Activated CD8-positive, alpha-beta memory T cell treated with anti-CD3 and anti-CD28 coated beads, Interleukin-2, amount 10 ng/mL, durations not matched to agents 7 days and 5 days (primary cell): ENCODE measurements at places on chromosomes 2 and 18. TPM values are rescaled to one million over a fixed set of nuclear protein-coding genes. Genes with fewer than 3 reads are reported as not detected.

DNA sequence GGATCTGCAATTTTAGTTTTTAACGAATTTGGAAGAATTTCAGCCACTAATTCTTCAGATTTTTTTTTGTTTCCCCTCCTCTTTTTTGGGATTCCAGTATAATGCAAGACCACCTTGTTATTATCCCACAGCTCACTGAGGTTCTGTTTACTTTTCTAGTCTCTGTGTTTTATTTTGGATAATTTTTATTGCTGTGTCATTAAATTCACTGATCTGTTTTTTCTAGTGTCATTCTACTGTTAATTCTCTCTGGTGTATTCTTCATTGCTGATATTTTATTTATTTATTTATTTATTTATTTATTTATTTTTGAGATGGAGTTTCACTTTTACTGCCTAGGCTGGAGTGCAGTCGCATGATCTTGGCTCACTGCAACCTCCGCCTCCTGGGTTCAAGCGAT lies 32.2 kb downstream of the UBR3 start:
- H3K27me3 ChIP-seq = no peaks in the 10 kb centered on the region
- no peak overlapping the region for H3K27ac ChIP-seq
- H3K4me3 ChIP-seq = no peak overlapping the region

- H3K27ac ChIP-seq = no peak overlapping the region
- H3K4me3 ChIP-seq = no peak overlapping the region
- H3K27me3 ChIP-seq = peaks cover 45% of the 10 kb centered on the region
Measured at GRCh38 chr18:13826209-13826608, 2.3 kb downstream of the MC5R start.

IL1R2 gene
- total RNA-seq = 0.88 TPM

DNA sequence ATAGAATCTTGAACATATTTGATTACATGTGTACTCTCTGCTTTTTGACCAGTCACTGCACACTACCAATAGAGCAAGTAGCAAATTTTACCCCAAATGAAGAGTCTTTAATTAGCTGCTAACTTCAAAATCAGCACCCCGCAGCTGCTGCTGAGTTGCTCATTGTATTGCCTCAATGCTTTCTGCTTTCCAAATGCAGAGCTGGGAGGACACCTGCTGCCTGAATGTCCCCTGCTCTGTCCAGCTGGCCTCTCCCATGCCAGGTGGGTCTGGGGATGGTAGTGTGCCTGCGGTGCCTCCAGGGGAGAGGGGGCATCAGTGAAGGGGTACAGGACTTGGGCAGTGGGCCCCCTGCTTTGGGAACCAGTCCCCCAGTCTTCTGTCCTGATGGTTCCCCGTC lies 184.8 kb downstream of the PRKCE start:
- H3K36me3 ChIP-seq = peaks cover 4% of the 10 kb centered on the region
- H3K4me1 ChIP-seq = peaks cover 41% of the 10 kb centered on the region
- DNase-seq = no peak
- H3K27ac ChIP-seq = peak overlapping the region; percentile 17
- no peaks in the 10 kb centered on the region for H3K27me3 ChIP-seq

- H3K36me3 ChIP-seq = peaks cover 7% of the 10 kb centered on the region
- no peak overlapping the region for H3K4me3 ChIP-seq
- peaks cover 7% of the 10 kb centered on the region for H3K4me1 ChIP-seq
- H3K27me3 ChIP-seq = no peaks in the 10 kb centered on the region
- DNase-seq = no peak
- no peak overlapping the region for H3K27ac ChIP-seq
Measured at GRCh38 chr2:25497918-25498407, 156.2 kb upstream of the DNMT3A start.

- peaks cover 9% of the 10 kb centered on the region for H3K36me3 ChIP-seq
- H3K4me1 ChIP-seq = peaks cover 30% of the 10 kb centered on the region
- DNase-seq = no peak
- peaks cover 3% of the 10 kb centered on the region for H3K27me3 ChIP-seq
Measured at GRCh38 chr2:12302140-12302539, 414.6 kb upstream of the TRIB2 start.

DNA sequence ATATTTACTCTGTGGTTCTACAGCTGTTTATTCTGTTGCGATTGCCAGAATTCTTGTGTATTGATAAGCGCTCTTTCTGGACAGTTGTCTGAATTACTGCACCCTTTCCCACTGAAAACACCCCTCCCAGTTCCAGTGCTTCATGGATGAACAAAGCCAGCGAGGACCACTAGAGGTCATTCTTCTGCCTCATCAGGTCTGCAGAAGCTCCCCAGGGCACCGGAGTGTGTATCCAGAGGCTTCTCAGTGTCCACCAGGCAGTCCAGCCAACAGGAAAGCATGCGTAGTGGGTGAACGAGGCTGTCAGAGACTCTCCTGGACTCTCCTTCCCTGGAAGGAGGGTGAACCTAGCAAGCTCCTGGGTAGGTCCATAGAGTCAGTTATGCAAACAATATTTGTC lies 40.6 kb upstream of the INHBB start:
- peaks cover 11% of the 10 kb centered on the region for H3K4me1 ChIP-seq
- no peak overlapping the region for H3K4me3 ChIP-seq
- H3K27me3 ChIP-seq = no peaks in the 10 kb centered on the region

DNA sequence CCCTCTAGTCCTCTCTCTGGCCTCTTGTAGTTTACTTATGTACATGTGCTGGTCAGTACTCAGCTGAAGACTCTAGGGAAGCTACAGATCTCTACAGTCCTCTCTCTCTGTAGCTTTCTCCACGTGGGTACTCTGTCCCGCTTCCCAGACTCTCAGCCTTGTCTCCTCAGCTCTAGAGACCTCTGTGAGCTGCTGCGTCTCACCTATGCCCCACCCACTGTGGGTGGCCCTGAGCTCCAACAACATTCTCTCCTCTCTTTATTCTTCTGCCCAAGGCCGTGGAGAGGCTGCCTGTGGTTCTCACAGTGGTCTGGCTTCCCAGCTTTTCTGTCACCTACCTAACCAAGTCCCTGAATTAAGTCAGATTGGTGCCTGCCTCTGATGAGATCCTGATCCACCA lies 33.4 kb downstream of the MFSD6 start:
- H3K36me3 ChIP-seq = peaks cover 34% of the 10 kb centered on the region
- H3K27ac ChIP-seq = no peak overlapping the region
- H3K27me3 ChIP-seq = no peaks in the 10 kb centered on the region
- DNase-seq = no peak
- H3K4me3 ChIP-seq = no peak overlapping the region

GRCh38 chr18:78423811-78424210 lies 555.8 kb upstream of the SALL3 start:
- no peaks in the 10 kb centered on the region for H3K27me3 ChIP-seq
- no peak overlapping the region for H3K4me3 ChIP-seq
- H3K4me1 ChIP-seq = no peaks in the 10 kb centered on the region
- DNase-seq = no peak
- no peak overlapping the region for H3K27ac ChIP-seq
- no peaks in the 10 kb centered on the region for H3K36me3 ChIP-seq

GRCh38 chr2:10307561-10308156 lies 5.0 kb downstream of the HPCAL1 start:
- H3K27ac ChIP-seq = no peak overlapping the region
- no peak overlapping the region for H3K4me3 ChIP-seq
- H3K36me3 ChIP-seq = peaks cover 2% of the 10 kb centered on the region
- H3K27me3 ChIP-seq = no peaks in the 10 kb centered on the region
- DNase-seq = no peak

- peaks cover 2% of the 10 kb centered on the region for H3K27me3 ChIP-seq
- peaks cover 1% of the 10 kb centered on the region for H3K4me1 ChIP-seq
- H3K36me3 ChIP-seq = no peaks in the 10 kb centered on the region
- no peak for DNase-seq
Measured at GRCh38 chr18:34651586-34652369, 58.3 kb upstream of the DTNA start.

- DNase-seq = no peak
- H3K27me3 ChIP-seq = no peaks in the 10 kb centered on the region
- H3K4me3 ChIP-seq = no peak overlapping the region
- H3K27ac ChIP-seq = no peak overlapping the region
Measured at GRCh38 chr2:104487366-104487765, 366.5 kb upstream of the POU3F3 start.

IL1R1 gene
- 0.41 TPM for total RNA-seq

- H3K36me3 ChIP-seq = no peaks in the 10 kb centered on the region
- DNase-seq = no peak
- no peak overlapping the region for H3K27ac ChIP-seq
- no peaks in the 10 kb centered on the region for H3K27me3 ChIP-seq
- no peak overlapping the region for H3K4me3 ChIP-seq
Measured at GRCh38 chr2:122081751-122082150, 326.3 kb downstream of the TSN start.

DNA sequence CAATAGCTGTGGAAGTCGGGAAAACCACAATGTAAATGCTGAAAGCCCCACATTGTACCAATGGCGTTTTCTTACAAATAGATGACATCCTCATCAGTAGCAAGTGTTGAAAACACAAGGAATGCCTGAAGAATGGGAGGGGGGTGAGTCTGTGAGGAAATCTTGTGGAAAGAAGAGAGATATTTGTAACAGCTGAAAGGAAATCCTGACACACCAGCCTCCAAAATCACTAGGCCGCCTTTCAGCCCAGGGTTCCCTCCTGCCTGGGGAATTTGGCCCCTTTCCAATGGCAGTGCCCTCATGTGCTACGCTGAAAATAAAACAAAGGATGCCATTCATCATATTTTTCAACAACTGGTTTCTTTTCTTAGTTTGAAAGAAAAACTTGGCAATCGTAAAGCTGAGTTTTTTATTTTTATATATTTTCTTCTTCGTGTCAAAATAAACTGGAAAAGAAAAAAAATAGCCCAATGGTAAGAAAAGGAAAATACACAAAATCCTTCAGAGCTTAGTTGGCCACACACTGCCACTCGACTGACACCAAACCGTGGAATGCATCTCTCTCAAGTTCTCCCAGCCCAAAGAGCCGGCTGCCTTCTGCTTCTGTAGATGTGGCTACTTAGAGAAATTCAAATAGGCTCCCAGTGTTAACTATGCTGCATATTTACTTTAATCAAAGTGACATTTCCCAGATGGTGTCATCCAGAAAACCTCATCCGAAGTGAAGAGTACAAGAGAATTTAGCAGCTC lies 52.0 kb downstream of the FTCDNL1 start:
- H3K36me3 ChIP-seq = no peaks in the 10 kb centered on the region
- DNase-seq = no peak
- no peak overlapping the region for H3K4me3 ChIP-seq
- H3K27me3 ChIP-seq = peaks cover 3% of the 10 kb centered on the region
- no peaks in the 10 kb centered on the region for H3K4me1 ChIP-seq

GRCh38 chr2:164039270-164039669 lies 303.5 kb upstream of the FIGN start:
- H3K4me3 ChIP-seq = no peak overlapping the region
- H3K4me1 ChIP-seq = no peaks in the 10 kb centered on the region
- H3K27ac ChIP-seq = no peak overlapping the region
- no peak for DNase-seq

DNA sequence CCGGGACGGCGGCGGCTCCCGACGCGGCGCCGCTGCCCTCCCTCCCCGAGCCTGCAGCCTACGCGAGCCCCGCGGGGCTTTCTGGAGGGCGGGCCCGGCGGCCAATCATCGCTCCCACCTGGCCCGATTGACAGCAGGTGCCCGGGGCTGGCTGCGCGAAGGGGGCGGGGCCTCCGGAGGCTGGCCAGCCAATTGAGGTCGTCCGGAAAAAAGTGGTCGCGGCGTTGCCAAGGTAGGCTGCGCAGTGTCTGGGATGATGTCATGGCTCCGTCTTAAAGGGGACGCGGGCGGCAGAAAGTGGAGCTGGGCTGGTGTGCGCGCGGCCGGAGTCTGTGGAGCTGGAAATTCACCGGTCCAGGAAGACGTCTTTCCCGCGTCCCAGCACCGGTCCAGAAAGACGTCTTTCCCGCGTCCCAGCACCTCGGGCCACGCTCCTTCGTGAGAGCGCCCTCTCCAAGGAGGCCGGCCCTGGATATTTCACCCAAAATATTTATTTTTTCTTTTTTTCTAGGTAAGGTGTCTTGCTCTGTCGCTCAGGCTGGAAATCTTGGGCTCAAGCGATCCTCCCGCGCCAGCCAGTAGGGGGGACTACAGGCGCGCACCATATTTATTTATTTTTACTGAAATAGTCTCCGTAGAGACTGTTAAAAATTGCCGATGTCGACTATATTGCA lies at the start of gene ACTR1B:
Gene ACTR1B (minus strand): TSS at position 83 of the 674 bp plus-strand sequence. CDS start 154 bp downstream, outside the sequence.
- peak within 1 kb of the TSS; percentile 99 for H3K27ac ChIP-seq
- peak within 1 kb of the TSS; percentile 91 for H3K4me3 ChIP-seq
- peak; percentile 99 for DNase-seq
- peaks cover 34% of the 10 kb centered on the region for H3K4me1 ChIP-seq
- H3K36me3 ChIP-seq = peaks cover 11% of the 10 kb centered on the region

DNA sequence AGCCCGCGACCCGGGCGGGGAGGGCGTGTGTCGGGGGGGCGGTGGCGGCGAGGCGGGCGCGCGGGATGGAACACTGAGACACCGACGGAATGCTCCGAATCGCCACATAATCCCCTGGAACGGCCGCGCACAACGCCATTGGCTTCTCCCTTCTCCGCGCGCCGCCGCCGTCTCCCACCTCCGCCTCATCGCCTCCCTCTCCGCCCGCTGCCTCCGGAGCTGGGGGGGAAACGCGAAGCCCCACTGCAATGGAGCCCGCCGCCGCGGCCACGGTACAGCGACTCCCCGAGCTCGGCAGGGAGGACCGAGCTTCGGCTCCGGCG lies at the start of gene PHLPP1:
Gene PHLPP1 (plus strand): TSS at position 106 of the 323 bp plus-strand sequence. CDS start 143 bp downstream, at position 249.
- peaks cover 4% of the 10 kb centered on the region for H3K27me3 ChIP-seq
- peaks cover 34% of the 10 kb centered on the region for H3K4me1 ChIP-seq
- H3K27ac ChIP-seq = peak within 1 kb of the TSS; percentile 77
- peaks cover 3% of the 10 kb centered on the region for H3K36me3 ChIP-seq

HOXD4 gene
- total RNA-seq = not detected

GRCh38 chr2:12678186-12678585 lies 38.5 kb upstream of the TRIB2 start:
- H3K27ac ChIP-seq = no peak overlapping the region
- no peak overlapping the region for H3K4me3 ChIP-seq
- DNase-seq = no peak

GRCh38 chr2:209936106-209936666 lies 66.3 kb upstream of the RPE start:
- H3K4me3 ChIP-seq = no peak overlapping the region
- H3K4me1 ChIP-seq = no peaks in the 10 kb centered on the region
- peaks cover 20% of the 10 kb centered on the region for H3K27me3 ChIP-seq
- no peaks in the 10 kb centered on the region for H3K36me3 ChIP-seq
- no peak for DNase-seq

DNA sequence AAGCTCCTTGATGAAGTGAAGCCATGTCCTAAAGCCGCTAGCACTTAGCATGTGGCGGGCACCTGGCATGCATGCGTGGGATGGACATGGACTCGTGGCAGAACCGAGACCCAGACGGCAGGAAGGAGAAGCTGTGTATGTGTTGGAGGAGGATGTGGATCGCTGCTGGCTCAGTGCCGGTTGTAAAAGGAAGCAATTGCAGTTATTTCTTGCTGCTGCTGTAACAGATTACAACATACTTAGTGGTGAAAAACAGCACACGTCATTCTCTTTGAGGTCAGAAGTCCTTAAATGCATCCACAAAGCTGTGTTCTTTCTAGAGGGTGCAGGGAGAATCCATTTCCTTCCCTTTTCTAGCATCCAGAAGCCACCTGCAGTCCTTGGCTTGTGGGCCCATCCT lies 74.6 kb downstream of the AGAP1 start:
- peaks cover 2% of the 10 kb centered on the region for H3K27me3 ChIP-seq
- no peak overlapping the region for H3K27ac ChIP-seq
- peaks cover 4% of the 10 kb centered on the region for H3K4me1 ChIP-seq
- no peak overlapping the region for H3K4me3 ChIP-seq
- no peaks in the 10 kb centered on the region for H3K36me3 ChIP-seq

- H3K27me3 ChIP-seq = no peaks in the 10 kb centered on the region
- no peak overlapping the region for H3K27ac ChIP-seq
- H3K4me3 ChIP-seq = no peak overlapping the region
- peaks cover 14% of the 10 kb centered on the region for H3K36me3 ChIP-seq
- no peak for DNase-seq
- peaks cover 4% of the 10 kb centered on the region for H3K4me1 ChIP-seq
Measured at GRCh38 chr18:69774831-69775230, 172.8 kb downstream of the CD226 start.

- no peaks in the 10 kb centered on the region for H3K36me3 ChIP-seq
- no peaks in the 10 kb centered on the region for H3K4me1 ChIP-seq
- H3K27ac ChIP-seq = no peak overlapping the region
Measured at GRCh38 chr18:33424266-33424946, 16.1 kb downstream of the CCDC178 start.
